ENCODE measurements at places on chromosomes 5 and 9.

DNA sequence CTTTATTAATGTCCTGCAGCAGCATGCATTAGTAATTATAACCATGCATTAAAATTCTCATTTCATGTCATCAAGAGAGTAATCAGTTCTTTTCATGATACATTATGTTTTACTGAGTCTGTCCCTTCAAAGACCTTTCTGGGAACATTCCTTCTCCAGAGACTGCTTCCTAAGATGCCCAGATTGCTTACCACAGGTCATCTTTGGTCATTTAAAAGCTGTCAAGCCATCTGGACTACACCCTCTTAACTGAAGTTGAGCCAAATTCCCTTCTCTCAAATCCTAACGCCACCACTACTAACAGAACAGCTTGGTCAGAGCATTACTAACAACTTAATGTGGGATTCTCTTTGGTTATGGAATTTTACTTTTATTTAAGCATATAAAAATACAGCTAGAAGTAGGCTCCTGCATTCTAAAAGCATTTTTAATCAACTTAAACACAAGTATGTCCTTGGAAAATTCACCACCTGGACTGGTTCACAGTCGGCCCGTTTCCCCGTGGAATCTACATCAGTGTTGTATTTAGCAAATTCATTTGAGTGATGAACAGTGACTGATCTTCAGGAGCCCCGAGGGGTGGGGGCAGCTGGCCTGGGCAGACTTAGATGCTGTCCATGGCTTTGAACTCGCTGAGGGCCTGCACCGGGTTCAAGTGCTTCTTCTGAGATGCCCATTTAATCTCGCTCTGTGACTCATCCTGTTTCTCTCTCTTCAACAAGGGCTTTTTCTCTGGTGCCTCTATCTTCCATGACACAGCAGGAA is 92.8 kb upstream of the CCDC112 start:
- no peak for DNase-seq

DNA sequence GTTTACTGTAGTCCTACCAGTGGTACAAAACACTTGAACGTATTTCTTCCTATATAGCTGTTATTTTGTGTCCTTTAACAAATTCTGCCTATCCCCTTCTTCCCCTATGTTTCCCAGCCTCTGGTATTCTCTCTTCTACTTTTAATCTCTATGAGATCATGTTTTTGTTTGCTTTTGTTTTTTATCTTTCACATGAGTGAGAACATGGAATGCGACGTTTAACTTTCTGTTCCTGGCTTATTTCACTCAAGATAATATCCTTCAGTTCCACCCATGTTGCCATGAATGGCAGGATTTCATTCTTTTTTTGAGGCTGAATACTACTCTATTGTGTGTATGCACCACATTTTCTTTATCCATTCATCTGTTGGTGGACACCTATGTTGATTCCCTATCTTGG is 634.4 kb upstream of the WWC1 start:
- no peak for DNase-seq

- DNase-seq = no peak
Observed at GRCh38 chr5:80255431-80255810, 427 bp downstream of the SERINC5 start.

- no peak for DNase-seq
Observed at GRCh38 chr9:73541923-73542322, 390.3 kb downstream of the ANXA1 start.

DNA sequence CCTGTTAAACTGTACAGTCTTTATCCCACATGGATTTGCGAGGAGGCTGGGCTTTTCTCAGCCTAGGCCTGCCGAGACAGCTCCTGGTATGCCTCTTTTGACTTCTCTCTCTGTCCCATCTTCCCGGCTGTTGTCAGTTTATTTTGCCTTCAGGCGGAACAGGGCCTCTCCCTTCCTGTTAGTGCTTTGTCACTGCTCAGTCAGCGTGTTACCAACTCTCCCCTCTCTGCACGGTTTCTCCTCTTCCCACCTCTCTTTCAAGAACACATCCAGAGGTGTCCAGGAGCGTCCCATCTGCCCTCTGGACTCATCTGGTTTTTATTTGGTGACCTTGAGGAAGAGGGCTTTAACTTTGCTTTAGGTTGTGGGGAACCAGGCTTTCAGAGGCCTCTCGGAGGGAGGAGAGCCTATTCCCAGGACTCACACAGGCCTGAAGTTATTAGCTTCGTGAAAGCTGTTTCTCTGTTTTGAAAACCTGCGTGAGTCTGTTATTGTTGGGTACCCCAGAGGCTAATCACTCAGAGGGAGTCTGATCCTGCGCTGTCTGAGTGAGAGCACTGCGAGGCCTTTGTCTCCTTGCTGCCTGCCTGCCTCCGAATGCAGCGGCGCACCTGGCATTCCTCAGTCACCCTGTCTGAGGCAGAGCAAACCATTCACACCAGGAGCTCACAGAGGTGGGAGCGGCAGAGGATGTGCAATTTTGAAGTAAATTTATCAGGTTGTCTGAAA is 234.4 kb upstream of the MPDZ start:
- DNase-seq = no peak

- DNase-seq = no peak
Observed at GRCh38 chr5:154868702-154869101, 10.3 kb downstream of the CNOT8 start.

DNA sequence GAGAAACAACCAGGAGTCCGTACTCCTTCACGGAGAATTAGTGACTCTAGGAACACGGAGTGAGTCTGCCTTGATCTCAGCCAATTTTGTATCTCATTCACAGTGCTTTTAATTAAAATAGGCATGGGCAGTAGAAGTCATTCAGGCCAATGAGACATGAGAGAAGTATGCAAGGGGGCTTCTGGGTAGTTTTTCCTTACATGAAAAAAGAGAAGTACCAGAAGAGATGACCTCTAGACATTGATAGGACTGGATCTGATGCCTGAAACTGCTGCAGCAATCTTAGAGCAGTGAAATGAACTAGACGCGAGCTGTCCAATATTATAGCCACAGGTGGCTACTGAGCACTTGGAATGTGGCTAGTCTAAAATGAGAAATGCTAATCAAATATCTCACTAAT is 187.7 kb upstream of the TLE4 start:
- no peak for DNase-seq

GRCh38 chr5:159441441-159441840 is 111.2 kb upstream of the IL12B start:
- DNase-seq = no peak

GRCh38 chr9:80954521-80954920 is 734.8 kb downstream of the TLE1 start:
- no peak for DNase-seq

- no peak for DNase-seq
Observed at GRCh38 chr5:174654442-174654841, 69.9 kb upstream of the MSX2 start.

- DNase-seq = no peak
Observed at GRCh38 chr9:124359855-124360678, 55.2 kb downstream of the PSMB7 start.

DNA sequence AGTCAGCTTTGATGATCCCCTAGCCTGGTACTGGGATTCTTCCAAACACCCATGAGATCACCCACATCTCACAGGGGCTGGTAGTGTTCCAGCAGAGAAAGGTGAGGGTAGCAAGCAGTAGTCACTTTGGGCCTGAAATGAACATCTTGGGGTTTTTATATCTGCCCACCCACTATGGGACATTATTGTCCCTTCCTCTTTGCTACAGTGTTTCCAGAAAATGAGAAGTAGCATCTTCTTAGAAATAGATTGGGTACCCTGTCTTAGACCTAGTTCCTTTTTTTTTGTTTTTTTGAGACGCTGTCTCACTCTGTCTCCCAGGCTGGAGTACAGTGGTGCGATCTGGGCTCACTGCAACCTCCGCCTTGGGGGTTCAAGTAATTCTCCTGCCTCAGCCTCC is 249.2 kb upstream of the ANKRD55 start:
- DNase-seq = no peak

- DNase-seq = no peak
Observed at GRCh38 chr5:65418661-65419060, 63.1 kb downstream of the ADAMTS6 start.

DNA sequence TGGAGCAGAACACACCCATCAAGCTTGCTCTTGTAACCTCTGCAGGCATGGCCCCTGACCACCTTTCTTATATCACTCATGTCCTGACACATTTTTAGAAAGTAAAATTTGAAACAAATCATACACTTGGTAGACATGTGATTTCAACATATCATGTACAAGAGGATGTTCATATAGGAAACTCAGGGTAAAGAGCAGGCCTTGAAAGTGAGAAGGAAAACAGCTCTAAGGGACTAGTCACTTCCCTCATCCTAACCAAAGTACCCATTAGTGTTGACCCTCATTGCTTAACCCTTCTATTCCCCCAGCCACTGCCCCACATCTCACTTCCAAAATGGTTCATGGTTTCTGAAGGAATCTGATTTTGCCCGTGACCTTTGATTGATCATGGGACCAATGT is 492.4 kb upstream of the KLF4 start:
- DNase-seq = no peak

GRCh38 chr5:37323607-37324006 is 47.3 kb downstream of the NUP155 start:
- no peak for DNase-seq

DNA sequence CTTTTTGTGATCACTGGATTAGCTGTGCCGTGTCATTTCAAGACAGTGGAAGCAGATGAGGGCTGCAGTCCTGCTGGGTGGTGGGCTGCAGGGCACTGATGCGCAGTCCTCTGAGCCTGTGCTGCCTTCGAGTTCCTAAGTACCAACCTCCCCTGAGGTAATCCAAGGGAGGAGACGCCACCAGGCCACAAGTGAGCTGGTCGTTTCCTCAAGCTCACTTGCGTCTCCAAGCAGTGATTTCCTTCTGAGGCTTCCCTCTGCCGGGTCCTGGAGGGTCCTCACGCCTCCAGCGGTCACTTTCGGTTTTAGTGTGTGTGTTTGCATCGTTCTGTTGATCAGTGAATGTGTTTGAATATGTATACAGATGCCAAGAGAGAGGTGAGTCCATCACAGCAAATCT is 115.7 kb downstream of the TRIO start:
- DNase-seq = no peak

DNA sequence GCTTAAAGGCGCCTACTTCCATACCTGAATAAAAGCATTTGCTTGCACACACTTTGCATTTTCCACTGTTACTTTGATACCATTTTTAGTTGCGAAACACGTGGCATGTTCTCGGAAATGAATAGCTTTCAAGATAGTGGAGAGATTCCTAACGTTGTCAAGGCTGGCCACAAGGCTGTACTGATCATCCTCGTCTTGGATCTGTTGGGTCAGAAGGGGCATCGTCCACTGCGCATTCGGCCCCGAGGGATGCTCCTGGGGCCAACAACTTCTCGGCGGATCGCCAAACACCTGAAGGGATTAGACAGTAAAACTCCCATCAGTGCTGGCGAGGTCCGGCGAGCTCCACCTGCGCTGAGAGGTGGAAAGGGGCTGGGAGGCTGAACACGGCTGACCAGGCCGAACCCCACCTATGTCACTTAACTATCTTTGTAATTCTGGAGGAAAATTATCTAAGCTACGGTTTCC is 599 bp downstream of the RAD1 start:
- DNase-seq = no peak

DNA sequence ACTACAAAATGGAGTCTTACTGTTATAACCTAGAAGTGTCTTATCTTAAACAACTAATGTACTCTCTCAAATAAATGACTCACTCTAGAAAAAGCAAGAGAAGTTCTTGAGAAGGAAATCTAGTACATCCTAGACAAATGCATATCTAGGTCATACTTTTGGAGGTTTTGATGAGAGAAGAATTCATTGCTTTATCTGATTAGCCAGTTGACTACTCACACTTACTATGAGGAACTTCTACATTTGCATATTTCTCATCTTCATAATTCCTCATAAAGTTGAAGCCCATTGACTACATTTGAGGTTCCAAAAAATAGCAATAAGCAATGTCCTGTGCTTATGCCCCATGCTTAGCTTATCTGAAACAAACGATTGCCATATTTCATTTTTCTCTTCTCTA is 2.8 kb downstream of the JAKMIP2 start:
- no peak for DNase-seq

- DNase-seq = no peak
Observed at GRCh38 chr9:71629578-71630215, 138.6 kb downstream of the CEMIP2 start.

DNA sequence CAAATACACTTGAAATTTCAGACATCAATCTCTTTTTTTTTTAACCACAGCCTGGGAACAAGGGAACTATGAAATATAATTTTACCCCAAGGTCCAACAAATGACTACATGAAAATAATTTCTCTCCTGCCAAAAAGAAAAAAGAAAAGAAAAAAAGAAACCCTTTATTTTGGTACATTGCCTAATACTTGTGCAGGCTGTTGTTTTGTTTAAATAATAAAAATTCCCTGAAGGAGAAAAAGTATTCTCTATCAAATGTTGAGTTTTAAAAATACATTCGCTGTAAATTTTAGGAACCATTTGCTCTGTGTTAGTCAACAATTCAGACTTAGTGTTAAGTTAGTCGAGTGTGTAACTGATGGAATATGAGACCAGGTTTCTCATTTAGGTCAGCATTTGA is 155.4 kb downstream of the PRDM6 start:
- no peak for DNase-seq

DNA sequence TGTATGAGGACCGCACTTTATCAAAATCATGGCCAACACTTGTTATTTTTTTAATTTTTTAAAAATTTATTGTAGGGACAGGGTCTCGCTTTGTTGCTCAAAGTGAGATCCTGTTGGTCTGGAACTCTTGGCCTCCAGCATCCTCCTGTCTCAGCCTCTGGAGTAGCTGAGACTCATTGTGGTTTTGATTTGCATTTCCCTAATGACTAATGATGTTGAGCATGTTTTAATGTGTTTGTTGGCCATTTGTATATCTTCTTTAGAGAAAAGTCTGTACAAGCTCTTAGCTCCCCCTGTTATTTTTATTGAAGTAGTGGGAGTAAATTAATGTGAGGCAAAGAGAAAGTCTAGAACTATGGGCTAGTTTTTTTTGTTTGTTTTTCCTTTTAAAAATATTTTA is 1.6 kb upstream of the RPS6 start:
- no peak for DNase-seq

GRCh38 chr5:145701404-145701803 is 133.7 kb downstream of the PRELID2 start:
- DNase-seq = no peak

- no peak for DNase-seq
Observed at GRCh38 chr5:133041910-133042309, 9.9 kb upstream of the HSPA4 start.

- no peak for DNase-seq
Observed at GRCh38 chr9:98924946-98925820, 18.5 kb upstream of the COL15A1 start.

DNA sequence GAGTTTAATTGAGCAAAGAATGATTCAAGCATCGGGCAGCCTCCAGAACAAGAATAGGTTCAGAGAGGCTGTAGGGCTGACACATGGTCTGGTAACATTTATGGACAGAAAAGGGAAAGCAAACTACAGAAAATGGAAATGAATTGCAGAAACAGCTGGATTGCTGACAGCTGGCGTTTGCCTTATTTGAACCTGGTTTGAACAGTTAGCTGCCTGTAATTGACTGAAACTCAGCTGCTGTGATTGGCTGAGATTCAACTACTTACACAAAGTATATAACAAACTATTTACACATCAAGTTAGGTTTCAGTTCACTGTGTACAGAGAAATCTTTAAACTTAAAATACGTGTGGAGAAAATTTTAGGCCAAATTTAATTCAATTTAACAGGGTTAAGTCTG is 441.7 kb downstream of the PRELID2 start:
- no peak for DNase-seq
